Glomerular endothelial cell (primary cell): ENCODE measurements at places on chromosomes 6 and 20.

GRCh38 chr6:17703256-17703694 is 3.5 kb downstream of the NUP153 start:
- DNase-seq: peak; percentile 58

DNA sequence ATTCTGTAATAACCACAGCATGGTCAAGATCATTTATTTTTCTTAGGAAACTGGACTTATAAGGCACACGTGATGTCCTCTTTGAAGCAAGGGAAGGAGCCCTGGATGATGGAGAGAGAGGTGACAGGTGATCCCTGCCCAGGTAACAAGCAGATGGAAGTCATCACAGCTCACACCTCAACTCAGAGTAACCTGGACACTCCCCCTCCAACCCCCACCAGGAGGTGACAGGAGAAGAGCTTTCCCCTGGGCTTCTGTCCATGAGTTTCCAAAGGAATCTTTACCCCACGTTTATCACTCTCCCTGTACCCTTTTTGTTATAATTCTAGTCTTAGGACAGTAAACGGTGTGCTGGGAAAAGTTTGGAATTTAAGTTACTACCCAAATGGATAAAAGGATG is 28.4 kb downstream of the ZNF334 start:
- DNase-seq: no peak

DNA sequence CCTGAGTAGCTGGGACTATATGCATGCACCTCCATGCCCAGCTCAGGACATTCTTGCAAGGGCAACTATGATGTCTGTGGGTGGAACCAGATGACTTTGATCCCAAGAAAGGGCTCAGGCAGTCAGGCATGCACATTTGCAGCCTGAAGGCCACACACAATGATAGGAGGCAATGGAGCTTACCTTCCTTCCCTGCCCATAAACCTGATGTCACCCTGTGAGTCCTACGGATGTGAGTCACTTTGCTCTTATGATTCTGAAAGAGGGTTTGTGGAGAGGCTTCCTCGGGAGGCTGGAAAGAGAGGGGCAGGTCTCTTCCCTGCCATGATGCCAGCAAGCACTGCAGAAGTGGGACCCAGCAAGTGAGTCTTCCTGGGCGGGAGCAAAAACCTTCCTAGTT is 202.4 kb downstream of the LY86 start:
- no peak for DNase-seq

DNA sequence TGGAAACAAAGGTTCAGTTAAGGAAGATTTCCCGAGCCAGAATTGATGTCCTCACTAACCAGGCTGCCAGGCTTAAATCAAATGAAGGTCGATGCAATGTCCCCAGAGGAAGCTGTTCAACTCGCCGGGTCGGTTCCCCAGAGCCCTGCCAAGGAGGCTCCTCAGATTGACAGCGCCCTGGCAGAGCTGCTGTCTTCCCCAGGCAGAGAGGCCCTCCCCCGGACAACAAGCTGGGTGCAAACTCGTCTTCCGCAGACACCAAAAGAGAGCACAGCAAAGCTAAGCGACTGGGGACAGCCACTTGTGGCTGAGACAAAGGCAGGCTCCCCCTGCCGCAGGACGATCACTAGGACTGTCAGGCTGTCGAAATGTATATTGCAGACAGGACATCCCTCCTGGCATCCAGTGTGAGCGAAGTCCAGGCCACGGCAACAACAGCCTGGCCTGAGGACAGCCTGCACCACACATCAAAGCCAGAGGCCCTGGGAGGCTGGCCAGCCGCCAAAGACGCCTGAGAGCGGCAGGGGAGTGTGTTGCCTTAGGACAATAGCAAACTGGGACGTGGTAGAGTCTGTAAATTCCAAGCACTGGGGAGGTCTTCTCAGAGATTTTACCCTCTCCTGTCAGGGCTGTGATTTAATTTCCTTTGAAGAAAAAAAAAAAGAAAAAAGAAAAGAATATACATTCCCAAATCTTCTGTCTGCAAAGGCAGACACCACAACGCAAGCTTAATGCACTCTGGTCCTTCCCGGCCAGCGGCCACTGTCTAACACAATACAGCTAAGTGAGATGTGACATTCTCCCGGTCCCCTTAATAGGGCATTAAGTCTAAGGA is 99.1 kb downstream of the HIVEP2 start:
- no peak for DNase-seq

GRCh38 chr20:53138454-53139262 is 166.5 kb downstream of the TSHZ2 start:
- DNase-seq: no peak

DNA sequence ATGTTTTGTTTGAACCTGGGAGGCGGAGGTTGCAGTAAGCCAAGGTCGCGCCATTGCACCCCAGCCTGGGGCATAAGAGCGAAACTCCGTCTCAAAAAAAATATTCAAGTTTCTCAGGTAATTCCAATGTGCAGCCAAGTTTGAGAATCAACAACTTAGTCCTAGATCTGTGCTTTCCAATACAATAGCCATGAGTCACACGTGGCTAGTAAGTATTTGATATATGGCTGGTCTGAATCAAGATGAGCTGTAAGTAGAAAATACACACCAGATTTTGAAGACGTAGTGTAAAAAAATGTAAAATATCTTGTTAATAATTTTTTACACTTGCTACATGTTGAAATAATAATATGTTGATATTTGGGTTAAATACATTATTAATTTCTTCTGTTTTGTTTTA is 35.0 kb upstream of the BTBD3 start:
- DNase-seq: no peak

DNA sequence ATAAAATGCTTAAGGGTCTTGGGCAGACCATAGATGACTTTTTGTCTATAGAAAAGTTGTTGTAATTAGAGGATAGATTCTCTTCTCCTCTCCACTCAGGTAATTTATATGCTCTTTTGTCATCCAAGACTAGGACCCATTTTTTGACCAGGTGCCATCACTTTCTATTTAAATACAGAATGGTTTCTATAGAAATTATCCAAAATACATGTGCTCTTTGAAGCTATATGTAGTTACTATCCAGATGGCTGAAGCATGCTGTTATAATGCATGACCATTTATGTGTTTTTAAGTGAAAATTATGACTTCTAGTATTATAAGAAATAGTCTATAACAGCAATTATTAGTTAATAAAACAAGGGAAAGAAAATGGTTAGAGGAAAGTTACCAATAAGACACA is 3.0 kb upstream of the MLIP start:
- DNase-seq: no peak

DNA sequence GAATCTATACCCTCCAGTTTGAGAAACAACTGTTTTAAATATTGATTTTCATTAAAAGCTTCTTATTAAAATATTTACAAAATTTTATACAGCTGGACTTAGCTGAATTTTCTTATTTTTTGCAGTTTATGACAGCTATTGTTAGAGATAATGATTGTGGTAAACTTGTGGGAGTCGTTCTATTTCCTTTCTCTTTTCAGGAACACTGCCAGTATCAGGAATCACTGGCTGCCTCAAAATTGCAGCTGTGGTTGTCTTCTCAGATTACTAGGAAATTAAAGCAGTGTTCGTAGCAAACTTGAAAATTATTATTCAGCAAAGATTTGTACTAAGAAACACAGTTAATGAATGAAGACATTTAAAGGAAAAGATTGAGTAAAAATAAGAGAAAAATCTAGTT is 311.0 kb downstream of the CENPW start:
- DNase-seq: no peak

DNA sequence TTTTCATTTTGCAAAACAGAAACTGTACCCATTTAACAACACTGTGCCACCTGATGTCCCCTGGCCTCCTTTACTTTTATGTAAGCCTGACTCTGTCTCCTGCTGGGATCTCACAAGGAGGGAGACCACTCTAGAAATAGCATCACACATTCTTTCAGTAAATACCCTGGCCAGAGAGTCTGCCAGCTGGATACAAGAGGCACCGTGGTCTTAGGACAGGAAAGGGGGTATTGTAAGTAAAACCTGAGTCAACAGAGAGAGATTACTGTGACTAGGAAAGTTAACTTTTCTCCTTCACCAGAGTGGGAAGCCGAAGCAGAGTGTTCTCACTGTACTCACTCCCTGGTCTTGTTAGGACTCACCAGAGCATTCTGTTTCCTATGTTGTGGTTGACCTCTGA is 27.8 kb downstream of the CMTR1 start:
- DNase-seq: no peak

- DNase-seq: no peak
Measured at GRCh38 chr6:90375681-90376439, 79.2 kb upstream of the BACH2 start.

DNA sequence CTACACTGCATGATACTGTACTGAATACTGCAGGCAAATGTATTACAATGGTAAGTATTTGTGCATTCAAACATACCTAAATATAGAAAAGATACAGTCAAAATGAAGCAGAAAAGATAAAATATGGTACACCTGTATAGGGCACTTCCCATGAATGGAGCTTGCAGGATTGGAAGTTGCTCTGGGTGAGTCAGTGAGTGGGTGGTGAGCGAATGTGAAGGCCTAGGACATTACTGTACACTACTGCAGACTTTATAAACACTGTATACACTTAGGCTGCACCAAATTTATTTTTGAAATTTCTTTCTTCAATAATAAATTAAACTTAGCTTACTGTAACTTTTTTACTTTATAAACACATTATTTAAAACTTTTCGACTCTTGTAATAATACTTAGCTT is 213.1 kb downstream of the ATXN1 start:
- DNase-seq: no peak

DNA sequence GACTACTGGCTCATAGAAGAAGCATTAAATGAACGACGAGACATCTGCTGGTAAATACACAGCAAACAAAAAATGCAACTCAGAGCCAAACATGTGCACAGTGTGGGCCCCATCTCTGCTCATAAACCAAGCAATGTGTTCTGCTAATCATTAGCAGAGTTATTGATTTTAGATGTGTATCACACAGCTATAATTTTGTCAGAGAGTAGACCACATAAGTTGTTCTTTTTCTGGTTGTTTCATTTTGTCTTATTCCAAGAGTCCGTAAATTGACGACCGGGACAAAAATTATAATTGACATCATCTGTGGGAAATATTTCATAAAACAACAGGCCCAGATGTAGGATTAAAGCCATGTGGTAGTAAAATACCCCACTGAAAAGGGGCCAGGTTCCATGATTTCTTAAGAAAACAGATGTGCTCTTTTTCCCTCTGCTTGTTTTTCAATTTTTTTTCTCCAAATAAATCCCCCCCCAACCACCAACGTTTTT is 423.6 kb downstream of the HAO1 start:
- no peak for DNase-seq

GRCh38 chr6:114431641-114432040 is 88.8 kb upstream of the HS3ST5 start:
- DNase-seq: no peak

- no peak for DNase-seq
Measured at GRCh38 chr6:109655761-109656262, 35.2 kb downstream of the AK9 start.
